ENCODE measurements at places on chromosomes 6 and 20.

DNA sequence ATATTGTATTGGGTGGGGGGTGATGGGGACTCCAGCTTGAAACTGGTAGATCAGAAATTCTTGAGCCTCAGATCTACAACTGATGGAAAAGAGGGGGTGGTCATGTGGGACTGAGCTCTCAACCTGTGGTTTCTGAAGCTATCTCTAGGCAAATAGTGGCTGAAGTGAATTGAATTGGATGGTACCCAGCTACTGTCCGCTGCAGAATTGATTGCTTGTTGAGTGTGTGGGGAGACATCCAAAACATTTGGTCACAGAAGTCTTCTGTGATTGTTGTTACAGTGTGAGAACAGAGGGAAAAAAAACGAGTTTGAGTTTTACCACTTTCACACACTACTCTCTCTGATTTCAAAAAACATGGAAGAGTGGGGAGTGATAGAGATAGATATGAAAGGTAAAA, 14.8 kb downstream of the CDS2 start:
- DNase-seq, result no peak

DNA sequence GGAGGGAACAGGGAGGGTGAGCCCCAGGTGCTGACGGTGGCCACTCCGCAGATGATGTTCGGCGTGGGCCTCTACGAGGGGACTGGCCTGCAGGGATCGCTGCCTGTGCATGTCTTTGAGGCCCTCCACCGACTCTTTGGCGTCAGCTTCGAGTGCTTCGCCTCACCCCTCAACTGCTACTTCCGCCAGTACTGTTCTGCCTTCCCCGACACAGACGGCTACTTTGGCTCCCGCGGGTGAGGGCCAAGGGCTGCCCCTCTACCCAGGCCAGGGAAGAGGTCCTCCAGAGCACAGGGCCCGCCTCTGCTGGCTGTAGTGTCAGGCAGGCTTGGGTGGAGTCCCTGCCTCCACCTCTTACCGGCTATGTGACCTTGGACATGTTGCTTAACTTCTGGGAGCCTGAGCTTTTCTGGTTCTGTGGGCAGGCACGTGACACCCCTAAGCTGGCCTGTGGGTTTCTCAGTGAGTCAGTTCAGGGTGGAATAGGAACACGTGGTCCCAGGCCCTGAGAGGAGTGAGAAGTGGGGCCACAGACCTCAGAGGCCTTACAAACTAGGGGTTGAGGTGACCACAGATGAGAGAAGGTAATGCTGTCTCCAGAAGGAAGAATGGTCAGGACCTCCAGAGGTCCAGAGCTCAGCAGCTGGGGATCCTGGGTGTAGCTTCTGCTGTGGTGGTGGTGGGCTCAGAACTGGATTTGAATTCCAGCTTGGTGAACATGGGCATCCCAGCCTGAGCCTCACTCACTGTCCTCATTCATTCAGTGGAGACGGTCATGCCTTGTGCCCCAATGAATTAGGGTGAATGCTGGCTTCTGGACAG, 11.9 kb downstream of the PCIF1 start:
- DNase-seq, result no peak

DNA sequence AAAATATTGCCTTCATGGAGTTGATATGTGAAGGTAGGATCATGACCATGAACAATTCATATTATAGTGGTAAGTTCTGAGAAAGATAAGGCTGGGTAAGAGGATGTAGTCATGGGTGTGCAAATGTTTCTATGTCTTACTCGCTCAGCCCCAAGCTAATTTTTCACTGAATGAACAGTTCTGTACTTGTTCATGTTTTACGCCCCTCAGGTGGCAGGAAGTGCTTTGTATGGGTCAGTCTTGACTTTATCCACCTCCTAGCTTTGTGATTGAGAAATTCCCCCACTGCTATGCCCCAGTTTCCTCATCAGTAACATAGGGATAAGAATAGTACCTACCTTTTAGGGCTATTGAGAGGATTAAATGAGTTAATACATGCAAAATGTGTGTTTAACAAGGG, 148.2 kb upstream of the KCNG1 start:
- no peak for DNase-seq

DNA sequence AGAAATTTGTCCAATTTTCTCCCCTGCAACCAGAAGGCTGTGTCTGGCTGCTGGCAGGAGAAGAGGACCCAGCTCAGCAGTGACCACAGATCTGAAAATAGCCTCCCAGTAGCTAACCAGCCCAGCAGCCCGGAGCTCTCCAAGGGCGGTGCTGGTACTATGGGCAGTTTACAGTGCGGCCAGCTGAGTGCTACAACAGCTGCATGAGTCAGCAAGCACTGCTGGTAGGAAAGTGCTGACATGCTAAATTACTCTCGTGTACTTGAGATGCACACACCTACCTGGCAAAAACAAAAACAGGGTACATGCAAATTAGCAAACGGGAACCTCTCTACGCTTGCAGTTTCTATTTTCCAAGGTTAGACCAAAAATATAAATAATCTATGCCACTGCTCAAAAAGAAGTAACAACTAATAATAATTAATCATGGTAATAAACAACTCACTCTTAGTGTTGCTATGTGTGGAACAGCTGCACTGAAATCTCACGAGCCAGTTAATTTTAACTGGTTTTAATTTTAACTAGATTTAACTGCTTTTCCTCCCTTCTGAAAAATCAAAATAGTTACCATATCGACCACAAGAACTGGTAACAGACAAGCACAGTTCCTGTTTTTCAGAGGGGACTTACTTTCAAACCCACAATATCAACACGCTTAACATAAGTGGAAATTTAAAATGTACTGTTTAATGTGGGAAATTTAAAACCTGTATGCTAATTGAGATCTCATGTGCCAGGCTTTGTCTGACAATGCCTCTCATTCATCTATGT, 10.8 kb downstream of the BACH2 start:
- peak; percentile 90 for DNase-seq

- DNase-seq, result no peak
These were observed 107.8 kb downstream of the CDC5L start for GRCh38 chr6:44495036-44495901.

- no peak for DNase-seq
These were observed 4.0 kb upstream of the GRM4 start for GRCh38 chr6:34149831-34150400.

- DNase-seq, result peak; percentile 42
These were observed 89.1 kb downstream of the NCR2 start for GRCh38 chr6:41424370-41425058.

DNA sequence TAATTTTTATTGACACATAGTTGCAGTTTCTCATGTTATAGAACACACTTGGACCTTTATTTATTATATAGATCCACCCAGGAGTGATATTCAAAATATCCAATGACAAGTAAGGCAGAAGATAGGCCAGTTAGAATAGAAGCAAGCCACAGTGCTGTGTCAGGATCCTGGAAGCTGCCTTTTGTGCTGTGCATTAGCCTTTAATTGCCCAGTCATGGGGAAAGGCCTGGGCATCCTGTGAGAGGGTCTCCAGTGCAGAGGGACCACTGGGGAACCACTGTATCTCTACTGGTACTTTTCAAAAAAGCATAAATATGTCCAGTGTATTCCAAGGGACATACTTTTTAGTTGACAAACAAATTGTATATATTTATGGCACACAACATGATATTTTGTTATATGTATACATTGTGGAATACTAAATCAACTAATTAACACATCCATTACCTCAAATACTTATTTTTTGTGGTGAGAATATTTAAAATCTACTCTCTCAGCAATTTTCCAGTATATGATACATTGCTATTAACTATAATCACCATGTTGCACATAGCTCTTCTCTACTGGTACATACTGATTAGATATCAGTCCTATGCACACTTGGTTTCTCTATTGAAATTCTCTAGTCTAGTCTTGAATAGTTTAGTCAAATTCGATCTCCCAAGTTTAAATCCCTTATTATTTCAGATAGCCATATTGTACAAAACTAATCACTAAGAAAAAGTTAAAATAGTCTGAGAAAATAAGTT, 59.5 kb downstream of the CDC40 start:
- no peak for DNase-seq

- DNase-seq, result no peak
These were observed 174.5 kb downstream of the CDC5L start for GRCh38 chr6:44561832-44562665.

- no peak for DNase-seq
These were observed 80.7 kb downstream of the ANKS1A start for GRCh38 chr6:34969662-34970265.

GRCh38 chr20:31522731-31523130, 8.5 kb downstream of the HM13 start:
- no peak for DNase-seq

- DNase-seq, result peak; percentile 94
These were observed 85.6 kb downstream of the MRPL14 start for GRCh38 chr6:44041461-44042260.

- DNase-seq, result peak; percentile 44
These were observed 167.7 kb downstream of the SIM1 start for GRCh38 chr6:100296810-100297544.

DNA sequence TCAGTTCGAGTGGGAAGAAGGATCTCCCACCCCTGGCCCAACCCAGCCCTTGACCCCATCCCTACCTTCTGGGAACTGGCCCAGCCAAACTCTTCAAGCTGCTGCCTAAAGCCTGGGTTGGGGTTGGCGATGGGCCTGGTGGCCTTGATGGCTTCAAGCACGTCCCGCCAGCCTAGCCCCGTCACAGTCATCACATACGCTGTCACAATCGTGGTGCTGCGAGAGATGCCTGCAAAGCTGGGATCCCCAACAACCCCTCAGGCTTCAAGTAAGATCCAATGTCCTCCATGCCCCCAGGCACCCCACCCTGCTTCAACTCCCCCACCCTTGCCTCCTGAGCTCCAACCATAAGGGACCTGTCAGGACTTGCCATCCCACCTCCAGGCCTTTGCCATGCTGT, 7.8 kb downstream of the DUSP15 start:
- DNase-seq, result no peak

GRCh38 chr20:8153281-8153908, 21.3 kb downstream of the PLCB1 start:
- no peak for DNase-seq

- no peak for DNase-seq
These were observed 75.4 kb downstream of the GRM4 start for GRCh38 chr6:34070315-34071135.

DNA sequence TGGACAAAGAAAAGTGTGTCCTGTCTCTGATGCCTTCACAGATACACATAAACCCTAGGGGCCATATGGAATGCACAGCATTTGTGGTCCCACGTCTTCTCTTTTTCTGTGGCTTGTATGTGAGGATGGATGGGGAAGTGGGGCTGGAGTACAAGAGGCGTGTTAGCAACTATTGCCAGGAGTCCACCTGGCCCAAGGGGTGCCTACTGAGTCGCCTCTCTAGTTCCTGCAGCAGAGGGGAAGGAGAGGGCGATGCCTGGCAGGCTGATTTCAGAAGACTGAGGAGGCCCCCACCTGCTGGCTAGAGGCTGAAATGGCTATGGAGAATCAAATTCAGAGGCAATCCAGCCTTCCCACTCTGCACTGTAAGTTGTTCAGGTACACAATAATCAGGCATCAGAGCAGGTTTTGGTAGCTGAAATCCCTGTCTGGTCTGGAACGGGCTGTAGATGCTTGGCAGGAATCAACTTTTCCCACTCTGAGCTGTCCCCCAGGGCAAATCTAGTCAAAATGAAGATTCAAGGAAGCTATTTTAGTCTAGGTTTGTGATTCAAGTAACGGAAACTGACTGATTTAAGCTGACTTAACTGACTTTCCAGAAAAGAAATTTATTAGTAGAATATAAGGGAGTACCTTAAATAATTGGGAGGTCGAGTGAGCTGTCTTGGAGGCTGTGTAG, 14.9 kb upstream of the PPARD start:
- no peak for DNase-seq

GRCh38 chr20:34938466-34939163, 17.0 kb downstream of the GSS start:
- no peak for DNase-seq

DNA sequence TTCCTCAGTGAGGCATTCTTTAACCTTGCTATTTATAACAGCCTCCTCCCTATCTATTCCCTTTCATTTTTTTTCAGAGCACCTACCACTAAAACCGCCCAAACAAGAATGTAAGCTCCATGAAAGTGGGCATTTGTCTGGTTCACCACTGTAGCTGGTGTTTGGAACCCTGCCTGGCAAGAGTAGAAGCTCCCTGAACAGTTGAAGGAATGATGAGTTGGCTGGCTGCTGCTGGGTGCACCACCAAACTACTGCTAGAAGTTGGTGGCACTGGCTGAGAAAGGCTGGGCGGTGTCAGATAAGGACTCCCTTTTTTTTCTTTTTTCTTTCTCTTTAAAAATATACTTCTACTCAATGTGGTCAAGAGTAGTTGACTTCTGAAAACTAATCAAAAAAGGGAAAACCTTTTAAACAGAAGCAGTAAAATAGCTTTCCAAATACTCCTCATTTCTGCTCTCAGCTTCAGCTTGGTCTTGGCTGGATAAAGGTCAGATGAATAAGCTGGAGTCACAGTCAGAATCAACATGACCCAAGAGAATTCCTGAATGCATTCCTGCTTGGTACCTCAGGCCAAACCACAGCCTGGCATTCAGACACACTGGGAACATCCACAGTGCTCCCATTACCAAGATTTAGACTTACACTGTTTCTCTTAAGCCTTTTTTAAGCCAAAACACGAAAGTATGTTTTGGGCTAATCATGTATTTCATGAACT, 38.0 kb downstream of the RTN4IP1 start:
- DNase-seq, result peak; percentile 75

GRCh38 chr20:21380711-21381110, 16.6 kb downstream of the NKX2-4 start:
- no peak for DNase-seq

GRCh38 chr6:87617405-87617804, 27.5 kb downstream of the ORC3 start:
- DNase-seq, result no peak

- no peak for DNase-seq
These were observed 901 bp downstream of the KCNK15 start for GRCh38 chr20:44746367-44747165.

GRCh38 chr6:89956182-89956581, 61.9 kb downstream of the GJA10 start:
- no peak for DNase-seq

GRCh38 chr6:113591896-113592827, 265.0 kb upstream of the MARCKS start:
- no peak for DNase-seq

DNA sequence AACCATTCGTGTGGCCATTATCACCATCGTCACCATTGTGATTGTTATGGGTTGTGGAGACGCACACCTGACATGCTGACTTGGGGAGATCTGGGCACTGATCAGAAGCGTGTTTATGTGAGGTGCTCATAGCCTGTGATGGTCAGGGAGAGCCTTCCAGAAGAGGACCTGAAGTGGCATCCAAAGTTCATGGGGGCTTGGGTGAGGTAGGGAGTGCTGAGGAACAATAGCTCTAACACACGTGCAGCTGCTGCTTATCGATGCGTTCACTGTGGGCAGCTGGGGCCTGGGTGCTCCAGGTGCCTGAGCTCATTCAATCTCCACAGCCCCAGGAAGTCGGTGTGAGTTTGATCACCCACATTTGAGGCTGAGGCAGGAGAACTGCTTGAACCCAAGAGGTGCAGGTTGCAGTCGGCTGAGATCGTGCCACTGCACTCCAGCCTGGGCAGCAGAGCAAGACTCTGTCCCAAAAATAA, 227.3 kb downstream of the PREX1 start:
- no peak for DNase-seq

GRCh38 chr6:144219056-144219685, 66.0 kb upstream of the UTRN start:
- DNase-seq, result peak; percentile 18

- DNase-seq, result no peak
These were observed 28.7 kb upstream of the ELMO2 start for GRCh38 chr20:46435146-46435545.
